ENCODE measurements at places on chromosomes 13 and 19.

DNA sequence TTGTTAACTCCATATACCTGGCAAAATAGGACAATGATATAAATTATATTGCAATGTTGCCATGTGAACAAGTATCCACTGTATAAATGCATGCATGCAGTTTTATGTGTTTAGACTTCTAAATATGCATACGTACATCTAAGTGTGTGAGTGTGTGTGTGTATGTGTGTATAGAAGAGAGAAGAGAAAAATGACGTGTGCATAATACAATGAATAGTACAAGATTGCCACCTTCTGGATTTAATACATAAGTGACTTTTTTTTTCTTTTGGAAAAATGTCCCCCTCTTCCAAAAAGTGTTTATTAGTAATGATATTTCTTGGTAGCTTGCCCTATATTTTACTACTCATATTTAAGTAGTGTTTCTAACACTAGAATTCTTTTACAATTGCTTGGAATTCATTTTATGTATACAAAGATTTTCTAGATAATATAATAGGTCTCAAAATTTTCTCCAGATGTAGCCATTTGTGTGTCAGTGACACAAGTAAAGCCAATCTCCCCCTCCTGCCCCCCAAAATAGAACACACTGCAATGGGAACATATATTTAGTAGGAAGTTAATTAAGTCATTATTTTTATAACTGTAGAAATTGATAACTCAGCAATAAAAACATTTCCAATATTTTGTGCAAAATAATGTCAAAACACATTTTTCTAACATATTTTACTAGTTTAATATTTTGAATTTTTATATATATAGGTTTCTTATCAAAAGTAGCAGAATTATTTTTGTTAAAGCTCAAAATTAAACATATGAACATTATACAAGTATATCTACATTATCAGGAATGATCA, 783.3 kb upstream of the ATXN8OS start:
- no peak for DNase-seq

DNA sequence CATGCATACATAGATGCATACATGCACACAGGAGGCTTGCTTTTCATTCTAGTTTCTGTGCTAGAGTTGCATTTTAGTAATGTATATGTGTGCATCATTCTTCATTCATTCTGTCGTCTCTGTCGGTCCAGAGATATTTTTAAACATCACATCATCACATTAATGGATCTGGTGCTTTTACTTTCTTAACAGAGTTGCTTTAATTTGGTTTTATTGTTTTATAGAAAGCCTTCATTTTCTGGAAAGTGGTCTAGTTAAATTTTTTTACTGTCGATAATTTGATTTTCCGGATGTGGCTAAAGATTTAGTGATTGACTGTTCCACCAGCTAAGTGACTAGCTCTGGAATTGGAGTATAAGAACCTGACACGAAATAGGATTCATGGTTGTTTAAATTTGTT, 16.9 kb downstream of the BIVM start:
- DNase-seq = no peak

DNA sequence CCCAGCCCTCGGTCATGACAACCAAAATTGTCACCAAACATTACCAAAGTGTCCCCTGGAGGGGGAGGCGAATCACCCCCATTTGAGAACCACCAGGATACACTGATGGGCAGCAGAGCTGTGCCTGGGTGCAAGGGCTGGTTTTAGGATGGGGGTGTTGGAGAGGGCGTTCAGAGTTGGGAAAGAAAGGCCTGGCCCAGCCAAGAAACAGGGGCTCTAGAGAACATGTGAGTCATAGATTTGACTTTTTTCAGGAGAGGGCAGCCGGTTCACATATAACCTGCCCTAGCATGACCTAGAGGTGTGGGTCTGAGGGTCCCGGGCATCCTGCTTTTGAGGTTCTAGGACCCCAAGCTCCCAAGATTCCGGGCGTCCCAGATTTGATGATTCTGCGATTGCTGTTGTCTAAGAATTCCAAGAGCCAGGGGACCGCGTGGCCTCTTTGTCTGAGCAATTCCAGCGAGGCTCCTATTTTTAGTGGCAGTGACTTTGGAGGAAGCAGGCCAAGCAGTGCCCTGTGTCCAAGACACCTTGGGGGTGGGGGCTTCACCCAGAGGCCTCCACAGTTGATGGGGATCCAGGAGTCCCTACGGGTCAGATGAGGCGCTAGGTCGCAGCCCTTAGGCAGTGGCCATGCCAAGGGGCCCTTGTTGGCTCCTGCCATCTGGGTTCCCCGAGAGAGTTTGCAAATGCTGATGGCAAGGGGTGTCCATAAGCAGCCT, 5.1 kb downstream of the WIZ start:
- no peak for DNase-seq

- DNase-seq = peak; percentile 47
Measured at GRCh38 chr19:2618611-2619010, 83.9 kb downstream of the GNG7 start.

- no peak for DNase-seq
Measured at GRCh38 chr13:39494633-39495032, 108.4 kb downstream of the LHFPL6 start.

DNA sequence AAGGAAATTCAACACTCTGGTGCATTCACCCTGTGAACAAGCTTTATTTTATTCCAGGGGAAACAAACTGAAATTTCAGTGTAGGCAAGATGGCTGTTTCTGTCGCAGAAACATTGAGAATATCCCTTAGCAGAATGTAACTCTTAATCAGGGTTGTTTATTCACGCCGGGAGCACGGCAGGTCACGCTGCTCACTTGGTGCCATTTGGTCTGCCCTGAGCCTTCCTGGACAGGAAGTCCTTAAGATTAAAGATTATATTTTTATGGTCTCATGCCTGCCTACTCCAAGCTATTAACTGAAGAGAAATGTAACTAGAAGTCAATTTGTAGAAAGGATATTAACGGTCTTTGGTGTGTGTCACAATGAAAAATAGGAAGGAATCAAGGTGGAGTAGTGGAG, 185.3 kb upstream of the ARGLU1 start:
- DNase-seq = no peak

DNA sequence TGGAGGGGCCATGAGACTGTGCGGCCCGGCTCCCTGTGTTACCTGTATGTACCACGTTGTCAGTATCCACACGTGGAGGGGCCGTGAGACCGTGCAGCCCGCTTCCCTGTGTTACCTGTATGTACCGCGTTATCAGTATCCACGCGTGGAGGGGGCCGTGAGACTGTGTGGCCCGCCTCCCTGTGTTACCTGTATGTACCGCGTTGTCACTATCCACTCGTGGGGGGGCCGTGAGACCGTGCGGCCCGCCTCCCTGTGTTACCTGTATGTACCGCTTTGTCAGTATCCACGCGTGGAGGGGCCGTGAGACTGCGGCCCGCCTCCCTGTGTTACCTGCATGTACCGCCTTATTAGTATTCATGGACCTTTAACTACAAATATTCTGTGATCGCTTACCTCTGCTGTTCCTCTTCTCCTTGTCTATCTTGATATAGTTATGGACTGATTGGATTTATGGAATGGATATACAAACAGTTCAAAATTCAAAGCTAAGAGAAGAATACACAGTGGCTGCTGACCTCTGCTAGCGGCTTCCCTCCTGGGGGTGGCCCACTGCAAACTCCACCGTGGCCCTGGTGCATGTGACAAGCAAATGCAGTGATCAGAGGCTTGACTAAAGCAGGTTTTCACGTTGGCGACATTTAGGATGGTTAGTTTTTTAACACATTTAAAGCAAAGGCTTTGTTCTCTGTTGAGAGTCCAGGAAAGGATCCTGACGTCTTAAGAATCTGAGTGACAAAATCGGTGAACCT, 38.7 kb downstream of the ATP11A start:
- DNase-seq = no peak

DNA sequence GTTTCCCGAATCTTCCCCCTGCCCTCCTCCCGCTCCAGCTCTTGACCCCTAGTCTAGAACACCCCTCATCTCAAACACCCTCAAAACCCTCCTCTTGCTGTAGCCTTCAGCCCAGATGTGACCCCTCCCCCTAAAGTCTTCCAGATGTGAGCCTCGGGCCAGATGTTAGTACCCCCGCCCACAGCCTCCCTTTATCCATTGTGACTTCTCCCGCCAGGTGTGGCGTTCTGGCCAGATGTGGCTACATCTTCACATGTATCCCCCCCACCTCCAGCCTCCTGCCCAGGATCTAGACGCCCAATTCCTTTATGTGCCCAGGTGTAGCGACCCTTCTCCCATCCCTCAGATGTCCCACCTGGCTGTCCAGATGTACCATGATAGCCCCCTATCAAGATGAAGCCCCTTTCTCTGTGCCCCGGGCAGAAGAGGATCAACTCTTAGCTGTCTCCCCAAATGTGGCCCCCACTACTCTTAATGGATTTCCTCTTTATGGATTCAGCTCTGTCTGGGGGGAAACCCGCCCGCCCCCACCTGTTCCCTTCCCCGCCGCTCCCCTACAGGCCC, 517 bp upstream of the LTBP4 start:
- no peak for DNase-seq

GRCh38 chr13:107790397-107790796, 424.9 kb downstream of the LIG4 start:
- DNase-seq = no peak

- DNase-seq = no peak
Measured at GRCh38 chr19:15050639-15051038, 1.4 kb downstream of the CASP14 start.

- no peak for DNase-seq
Measured at GRCh38 chr19:5615756-5616327, 6.7 kb downstream of the SAFB2 start.

GRCh38 chr19:49949742-49950589, 11.0 kb downstream of the SIGLEC11 start:
- DNase-seq = no peak

- no peak for DNase-seq
Measured at GRCh38 chr13:102693776-102694175, 1.1 kb downstream of the METTL21C start.

DNA sequence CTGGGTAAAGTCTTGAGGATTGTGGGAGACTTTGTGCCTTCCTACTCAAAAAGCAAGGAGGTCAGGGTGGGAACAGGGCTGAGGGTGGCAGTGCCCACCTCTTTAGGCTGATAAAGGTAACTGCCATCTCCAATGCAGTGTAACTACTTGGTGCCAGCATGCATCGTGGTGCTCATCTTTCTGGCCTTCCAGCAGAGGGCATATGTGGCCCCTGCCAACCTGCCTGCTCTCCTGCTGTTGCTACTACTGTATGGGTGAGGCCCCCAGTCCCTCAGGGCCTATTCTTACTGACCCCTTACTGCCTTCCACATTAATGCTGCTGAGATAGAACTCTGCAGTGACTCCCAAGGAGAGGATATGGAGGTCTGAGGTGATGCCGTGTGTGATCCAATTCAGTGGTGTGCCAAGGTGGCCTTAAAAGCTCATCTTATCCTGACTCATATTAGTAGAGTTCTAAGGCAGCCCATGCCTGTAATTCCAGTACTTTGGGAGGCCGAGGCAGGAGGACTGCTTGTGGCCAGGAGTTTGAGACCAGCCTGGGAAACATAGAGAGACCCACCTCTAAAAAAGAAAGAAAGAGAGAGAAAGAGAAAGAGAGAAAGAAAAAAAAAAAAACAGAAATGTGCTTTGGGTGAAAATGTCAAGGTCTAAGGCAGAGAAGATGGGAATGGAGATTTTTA, 9.7 kb upstream of the ARHGAP45 start:
- DNase-seq = no peak

DNA sequence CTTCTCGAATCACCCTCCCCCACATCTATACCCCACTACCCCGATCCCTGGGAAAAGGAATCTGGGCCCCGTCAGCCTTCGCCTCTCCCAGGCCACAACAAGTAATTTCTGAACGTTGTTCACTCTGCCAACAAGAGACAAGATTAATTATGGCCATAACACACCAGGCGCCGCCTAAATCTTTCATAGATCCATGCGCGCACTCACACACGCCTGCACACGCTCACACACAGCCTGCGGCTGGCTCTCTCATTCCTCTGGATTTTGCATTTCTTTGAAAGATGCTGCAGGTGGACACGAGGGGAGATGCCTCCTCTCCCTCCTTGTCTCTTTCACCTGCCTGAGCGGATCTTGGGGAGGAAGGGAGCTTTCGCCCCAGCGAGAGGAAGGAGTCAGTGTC, 17.1 kb downstream of the ZNRF4 start:
- no peak for DNase-seq

- DNase-seq = no peak
Measured at GRCh38 chr19:44718441-44719261, 19.7 kb downstream of the CEACAM16 start.

DNA sequence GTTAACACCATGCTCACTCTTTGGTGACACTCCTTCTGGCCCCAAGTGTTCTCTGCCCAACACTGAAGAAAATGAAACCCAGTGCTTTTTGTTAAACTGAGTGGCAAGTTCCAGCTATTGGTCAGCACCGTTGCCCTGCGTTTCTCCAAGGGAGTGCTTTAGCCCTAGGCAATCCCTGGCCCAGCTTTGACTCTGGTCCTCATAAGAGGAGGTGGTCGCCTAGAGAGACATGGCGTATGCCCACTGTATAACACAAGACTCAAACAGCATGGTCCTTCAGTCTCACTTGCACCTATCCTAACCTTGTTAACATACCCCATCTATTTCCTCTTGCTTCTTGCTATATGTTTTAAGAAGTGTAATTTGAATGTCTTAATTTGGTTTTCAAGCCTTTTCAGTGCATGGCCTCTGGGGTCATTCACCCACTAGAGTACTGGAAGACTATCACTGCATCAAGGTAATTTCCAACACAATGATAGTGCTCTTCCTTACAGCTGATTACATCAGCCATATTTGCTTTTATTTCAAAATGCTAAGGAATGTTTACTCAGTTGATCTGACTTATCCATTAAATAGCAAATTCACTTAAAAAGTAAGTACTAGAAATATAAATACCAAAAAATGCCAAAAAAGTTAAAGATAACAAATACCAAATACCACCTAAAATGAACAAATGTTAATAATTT, 190.5 kb upstream of the SOX21 start:
- DNase-seq = no peak

DNA sequence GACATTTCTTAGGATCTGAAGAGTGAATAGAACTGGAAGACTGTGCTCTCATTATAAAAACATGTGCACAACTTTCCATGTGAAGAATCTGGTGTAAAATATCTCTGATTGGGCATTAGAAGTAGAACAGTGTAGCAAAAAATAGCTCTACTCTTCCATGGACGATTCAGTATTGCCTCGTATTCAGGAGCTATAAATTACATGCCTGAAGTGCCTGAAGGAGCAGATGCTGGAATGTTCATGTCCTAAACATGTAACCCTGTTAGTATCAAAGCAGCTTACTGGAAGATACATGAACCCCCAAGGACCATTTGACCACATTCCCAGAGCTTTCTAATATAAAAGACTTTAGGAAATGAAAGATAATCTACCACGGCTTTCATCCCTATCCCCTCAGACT, 528.9 kb downstream of the DACH1 start:
- DNase-seq = no peak

- DNase-seq = no peak
Measured at GRCh38 chr13:27770809-27771208, 21.5 kb upstream of the GSX1 start.

DNA sequence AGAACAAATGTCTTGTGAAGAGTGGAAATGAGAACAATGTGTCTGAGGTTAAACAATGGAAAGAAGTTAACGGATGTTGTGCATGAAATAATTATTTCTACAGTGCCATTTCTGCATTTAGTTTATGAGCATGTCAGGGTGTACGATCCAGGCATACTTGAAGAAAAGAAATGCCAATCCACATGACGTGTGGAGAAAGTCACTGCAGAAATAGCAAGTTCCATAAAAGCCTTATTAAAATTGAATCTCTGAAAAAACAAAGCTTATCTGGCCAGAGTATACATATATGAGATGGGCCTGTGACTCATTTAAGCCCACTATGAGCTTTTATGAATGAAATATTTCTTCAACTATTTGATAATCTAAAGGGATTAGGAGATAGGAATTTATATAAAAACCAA, 426.1 kb downstream of the EFNB2 start:
- no peak for DNase-seq

- no peak for DNase-seq
Measured at GRCh38 chr13:111219280-111219679, 101.2 kb upstream of the TEX29 start.
